ENCODE measurements at places on chromosomes 13 and 19.

GRCh38 chr13:52812941-52813340 is 35.5 kb downstream of the PCDH8 start:
- no peak for DNase-seq

DNA sequence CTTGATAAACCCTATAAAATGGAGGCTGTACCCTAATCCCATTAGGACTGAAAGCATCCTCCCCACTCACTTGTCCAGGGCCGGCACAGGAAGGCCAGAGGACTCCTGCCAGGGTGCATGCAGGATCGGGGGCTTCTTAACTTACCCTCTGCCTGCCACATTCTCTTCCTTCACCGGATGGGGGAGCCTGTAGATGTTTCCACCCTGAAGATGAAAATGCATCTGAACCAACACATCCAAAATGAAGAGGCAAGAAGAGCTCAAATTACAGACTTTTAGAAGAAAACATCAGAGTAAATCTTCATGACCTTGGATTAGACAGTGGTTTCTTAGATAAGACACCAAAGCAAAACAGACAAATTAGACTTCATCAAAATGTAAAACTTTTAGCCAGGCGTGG is 25.9 kb upstream of the NAPA start:
- DNase-seq: peak; percentile 15

GRCh38 chr13:59829690-59830089 is 334.0 kb downstream of the DIAPH3 start:
- DNase-seq: no peak

GRCh38 chr19:11268783-11269267 is 6.5 kb upstream of the DOCK6 start:
- peak; percentile 70 for DNase-seq

GRCh38 chr19:17648097-17648660 is 40.0 kb downstream of the UNC13A start:
- DNase-seq: no peak

GRCh38 chr13:44132710-44133109 is 240.9 kb upstream of the SERP2 start:
- DNase-seq: no peak

GRCh38 chr19:31408460-31409124 is 59.4 kb upstream of the TSHZ3 start:
- peak; percentile 26 for DNase-seq

DNA sequence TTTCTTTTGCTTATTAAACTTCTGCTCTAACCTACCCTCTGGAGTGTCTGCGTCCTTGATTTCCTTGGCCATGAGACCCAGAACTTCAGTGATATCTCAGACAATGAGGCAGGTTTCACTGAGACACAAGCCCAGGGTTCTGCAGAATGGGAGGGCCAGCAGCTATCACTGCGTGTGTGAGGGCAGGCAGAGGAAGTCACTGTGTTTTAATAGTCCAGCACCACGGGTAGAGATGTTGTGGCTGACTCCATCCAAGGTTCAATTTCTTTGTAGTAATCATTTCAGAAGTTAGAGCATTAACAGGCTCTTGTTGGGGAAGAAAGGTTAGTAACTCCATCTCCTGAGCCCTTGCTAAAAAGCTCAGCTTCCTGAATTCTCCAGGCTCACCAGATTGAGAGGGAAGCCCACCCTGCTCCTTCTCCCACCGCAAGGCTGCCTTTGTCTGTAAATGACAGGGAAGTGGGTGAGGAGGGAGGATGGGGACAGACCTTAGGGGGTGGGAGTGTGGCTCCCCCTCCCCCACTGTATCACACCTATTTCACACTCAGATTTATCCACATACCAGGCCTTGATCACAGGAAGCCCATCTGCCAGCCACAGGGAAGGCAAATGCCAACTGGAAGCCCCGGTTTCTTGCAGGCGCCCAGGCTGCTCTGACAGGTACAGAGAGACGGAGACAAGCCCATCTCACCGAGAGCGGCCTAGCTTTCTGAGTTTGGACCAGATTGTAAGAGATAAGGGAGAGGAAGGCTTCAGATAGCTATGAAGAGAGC is 2.1 kb downstream of the C19orf12 start:
- DNase-seq: no peak

DNA sequence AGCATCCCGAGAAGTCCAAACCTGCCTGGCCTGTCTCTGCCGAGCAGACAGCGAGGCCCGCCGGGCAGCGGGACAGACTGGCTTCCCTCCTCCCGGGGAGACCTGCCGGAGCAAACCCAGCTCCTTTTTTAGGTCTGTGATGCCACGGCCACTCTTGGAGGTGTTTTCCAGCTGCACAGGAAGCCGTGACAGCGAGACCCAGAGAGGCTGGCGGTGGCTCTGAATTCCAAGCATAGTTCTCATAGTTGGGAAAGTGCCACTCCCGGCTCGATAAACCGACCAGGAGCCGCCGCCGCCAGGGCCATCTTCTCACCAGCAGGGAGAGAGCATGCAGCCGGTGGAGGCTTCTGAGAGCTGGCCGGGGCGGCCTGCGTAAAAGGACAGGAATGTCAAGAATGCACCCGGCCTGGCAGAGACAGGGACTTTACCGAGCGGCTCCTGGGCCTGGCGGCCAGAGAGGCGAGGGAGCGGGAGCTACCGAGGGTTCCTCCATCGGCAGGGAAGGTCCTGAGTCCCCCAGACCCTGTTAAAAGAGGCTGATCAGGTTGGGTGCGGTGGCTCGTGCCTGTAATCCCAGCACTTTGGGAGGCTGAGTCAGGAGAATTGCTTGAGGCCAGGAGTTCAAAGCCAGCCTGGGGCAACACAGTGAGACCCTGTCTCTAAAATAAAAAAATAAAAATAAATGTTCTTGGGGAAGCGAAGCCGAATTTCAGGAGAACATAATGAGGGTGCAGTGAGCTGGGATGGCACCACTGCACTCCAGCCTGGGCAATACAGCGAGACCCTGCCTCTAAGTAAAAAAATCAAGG is 64.9 kb downstream of the GADD45B start:
- peak; percentile 88 for DNase-seq

DNA sequence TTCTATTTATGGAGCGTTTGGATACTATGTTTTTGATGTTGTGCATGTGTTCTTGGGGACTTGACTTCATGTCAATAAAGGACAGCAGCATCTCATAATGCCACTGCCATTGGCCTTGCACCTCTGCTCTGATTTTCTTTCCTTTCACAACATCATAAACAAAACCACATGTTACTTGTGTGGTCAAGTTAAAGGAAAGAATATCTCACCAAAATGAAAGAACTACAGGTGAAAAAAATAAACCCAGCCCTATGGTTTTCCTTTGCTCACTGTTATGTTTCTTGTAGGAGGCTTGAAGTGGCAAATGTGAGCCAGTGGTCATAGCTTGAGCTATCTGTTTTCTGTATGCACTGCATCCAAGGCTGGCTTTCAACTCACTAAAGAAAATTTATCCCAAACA is 240.4 kb downstream of the KCNRG start:
- DNase-seq: no peak

DNA sequence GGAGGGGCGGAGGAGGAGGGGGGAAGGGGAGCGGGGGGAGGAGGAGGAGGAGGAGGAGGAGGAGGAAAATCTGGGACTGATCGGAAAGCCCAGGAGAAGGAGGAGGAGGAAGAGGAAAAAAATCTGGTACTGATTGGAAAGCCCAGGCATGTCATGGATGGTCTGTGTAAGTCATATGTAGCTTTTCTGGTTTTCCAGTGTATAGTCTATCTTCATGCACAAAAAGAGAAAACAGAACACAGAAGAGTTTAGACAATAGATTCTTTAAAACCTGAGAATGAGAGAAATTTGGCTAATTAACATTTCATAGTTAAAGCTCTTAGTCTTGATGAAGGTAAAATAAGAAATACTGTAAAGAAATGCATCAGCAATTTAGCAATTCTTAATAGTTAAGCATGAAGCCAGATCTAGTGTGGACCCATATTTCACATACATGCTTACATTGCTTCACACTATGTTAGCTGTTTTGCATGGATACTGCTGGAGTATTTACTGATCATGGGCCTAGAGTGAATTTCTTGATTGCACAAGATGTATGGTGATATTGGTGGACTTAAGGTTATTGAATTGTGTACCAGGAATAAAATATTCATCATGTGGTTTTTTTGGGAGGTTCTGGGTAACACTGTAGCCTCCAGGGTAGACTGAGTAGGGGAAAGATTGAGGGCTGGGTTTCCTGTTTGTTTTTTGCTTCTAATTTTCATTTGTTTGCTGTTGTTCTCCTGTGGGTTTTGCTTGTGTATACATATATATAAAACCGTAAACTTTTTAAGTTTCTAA is 41.4 kb downstream of the SUCLA2 start:
- no peak for DNase-seq

DNA sequence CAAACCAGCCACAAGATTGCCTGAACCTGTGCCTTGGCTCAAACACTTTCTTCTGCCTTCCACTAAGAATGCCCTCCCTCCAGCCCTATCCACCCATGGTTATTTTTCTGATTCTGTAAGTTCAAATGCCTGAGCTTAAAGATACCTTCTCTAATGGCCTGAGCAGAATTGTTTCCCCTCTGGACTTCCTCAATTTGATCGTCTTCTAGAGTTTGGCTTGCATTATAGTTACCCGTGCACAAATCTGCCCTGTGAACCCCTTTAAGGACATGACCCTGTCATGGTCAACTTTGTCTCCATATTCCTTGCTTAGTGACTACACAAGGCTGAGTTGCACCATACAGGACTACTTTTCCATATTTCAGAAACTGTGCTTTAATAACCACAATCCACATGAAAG is 481.0 kb downstream of the FOXO1 start:
- DNase-seq: no peak

All from lung (tissue), 17 donors.